ENCODE measurements at places on chromosomes 11 and 22.

GRCh38 chr11:71998649-71999310 lies at the start of gene IL18BP:
Gene IL18BP, plus strand, starts transcription at chr11:71998909. Its CDS starts 1,076 bp downstream, at chr11:71999985.
- no peak for DNase-seq

GRCh38 chr11:43788421-43788820 lies 92.2 kb upstream of the ALKBH3 start:
- peak; percentile 11 for DNase-seq

DNA sequence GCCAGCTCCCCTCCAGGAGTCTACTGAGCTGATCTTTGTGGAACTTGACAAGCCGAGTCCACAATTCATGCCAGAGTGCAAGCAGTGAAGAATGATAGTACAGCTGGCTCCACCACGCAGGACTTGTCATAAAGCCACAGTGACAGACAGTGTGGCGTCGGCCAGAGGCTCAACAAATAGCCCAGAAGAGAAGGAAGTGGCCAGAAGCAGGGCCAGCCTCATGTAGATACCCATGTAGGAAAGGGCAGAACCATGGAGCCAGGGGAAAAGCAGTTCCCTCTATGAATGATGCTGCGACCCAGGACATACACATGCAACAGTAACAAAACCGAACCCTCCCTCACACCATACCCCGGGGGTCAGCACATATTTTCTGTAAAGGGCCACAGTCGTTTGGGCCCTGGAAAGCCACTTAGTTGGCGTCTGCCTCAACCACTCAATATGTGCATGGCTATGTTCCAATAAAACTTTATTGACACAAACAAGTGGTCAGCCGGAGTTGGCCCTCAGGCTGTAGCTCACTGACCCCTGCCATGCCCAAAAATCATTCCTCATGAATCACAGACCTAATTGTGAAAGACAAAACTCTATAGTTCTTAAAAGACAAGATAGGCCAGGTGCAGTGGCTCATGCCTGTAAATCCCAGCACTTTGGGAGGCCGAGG lies 161.4 kb downstream of the BRD1 start:
- no peak for DNase-seq

GRCh38 chr11:12802418-12803085 lies 128.3 kb downstream of the TEAD1 start:
- DNase-seq = peak; percentile 94

- DNase-seq = peak; percentile 86
These were observed 756.8 kb downstream of the NTM start for GRCh38 chr11:132126973-132127899.

GRCh38 chr11:124875401-124875800 lies 10.2 kb downstream of the ROBO3 start:
- no peak for DNase-seq

DNA sequence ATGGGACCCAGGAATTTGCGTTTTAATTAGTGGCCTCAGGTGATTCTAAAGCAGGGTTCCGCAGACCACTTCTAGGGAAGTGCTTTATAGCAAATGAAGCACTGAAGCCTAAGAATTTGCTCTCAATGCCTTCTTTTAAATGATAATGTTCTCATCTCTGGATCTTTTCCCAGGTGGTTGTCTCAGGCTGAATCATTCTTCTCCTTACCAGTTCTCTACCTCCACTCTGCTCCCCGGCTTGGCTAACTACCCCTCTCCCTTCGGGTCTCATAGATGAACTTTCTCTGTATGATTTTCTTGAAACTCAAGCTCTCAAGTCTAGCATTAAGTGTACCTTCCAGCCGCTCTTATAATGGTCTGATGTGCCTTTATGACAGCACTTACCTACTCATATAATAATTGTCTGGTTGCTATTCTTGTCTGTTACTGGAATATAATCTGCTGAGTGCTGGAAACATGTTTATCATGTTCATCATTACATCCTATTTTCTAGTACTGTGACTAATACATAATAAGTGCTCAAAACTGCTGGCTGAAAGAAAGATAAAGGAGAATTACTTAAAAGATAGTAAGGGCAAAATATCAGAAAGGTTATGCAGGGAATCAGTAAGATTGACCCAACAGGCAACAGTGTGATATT lies 195.9 kb upstream of the SESN3 start:
- no peak for DNase-seq

DNA sequence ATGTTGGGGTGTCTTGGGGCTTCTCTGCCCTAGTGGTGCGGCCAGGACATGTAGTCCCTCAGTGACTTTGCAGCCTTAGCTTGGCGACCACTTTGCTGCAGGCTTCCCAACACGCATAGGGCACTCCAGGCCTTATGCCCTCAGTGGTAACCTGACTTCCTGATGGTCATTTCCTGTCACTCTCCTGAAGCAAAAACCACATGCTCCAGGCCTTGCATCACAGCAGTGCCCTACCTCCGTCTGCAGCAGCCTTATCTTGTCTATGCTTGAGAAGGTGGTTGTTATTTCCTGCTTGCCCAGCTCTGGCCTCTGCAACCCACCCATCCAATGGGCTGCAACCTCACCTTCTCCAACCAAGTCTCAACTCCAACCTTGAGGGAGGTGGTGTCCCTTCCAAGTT lies 33.4 kb upstream of the PISD start:
- DNase-seq = no peak

DNA sequence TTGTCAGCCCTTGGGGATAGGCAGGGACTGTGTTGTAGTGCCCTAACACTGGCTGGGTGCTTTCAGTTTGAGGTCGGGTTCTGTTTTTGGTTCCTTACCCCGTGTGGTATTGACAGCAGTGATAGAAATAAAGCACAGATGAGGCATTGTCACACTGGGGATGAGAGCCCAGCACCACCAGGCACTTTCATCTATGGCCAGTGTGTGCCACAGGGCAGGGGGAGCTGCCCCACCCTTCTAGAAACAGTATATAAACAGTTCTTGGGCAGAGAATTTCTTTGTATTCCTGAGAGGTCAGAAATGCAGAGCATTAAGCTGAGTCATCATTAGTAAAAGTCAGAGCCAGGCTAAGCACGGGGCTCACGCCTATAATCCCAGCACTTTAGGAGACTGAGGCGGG lies 23.1 kb upstream of the CDC42EP2 start:
- DNase-seq = no peak

- no peak for DNase-seq
These were observed 74.3 kb downstream of the MICAL2 start for GRCh38 chr11:12184699-12185098.

- no peak for DNase-seq
These were observed 303.9 kb downstream of the CASP12 start for GRCh38 chr11:104594228-104594958.

GRCh38 chr22:43131773-43132501 lies 11.3 kb downstream of the MCAT start:
- no peak for DNase-seq

DNA sequence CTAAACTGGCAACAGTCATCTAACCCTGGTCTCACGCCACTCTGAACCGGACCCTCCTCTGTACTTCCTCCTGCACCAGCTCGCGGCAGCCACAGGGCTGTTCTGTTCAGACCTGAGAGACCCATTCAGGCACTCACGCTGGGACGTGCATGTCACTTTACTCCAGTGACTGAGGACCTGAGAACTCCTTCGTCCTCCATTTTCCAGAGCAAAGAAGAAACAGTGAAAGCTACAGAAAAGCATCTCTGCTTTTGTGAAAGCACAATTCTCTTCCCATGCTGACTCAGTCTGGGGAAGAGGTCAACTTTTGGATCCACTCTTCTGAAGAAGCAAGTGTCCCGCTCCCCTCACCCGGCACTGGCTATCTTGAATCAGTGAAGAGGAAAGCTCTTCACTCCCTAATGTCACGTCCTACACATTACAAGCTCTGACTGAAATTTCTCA lies 24.5 kb downstream of the PISD start:
- DNase-seq = no peak

DNA sequence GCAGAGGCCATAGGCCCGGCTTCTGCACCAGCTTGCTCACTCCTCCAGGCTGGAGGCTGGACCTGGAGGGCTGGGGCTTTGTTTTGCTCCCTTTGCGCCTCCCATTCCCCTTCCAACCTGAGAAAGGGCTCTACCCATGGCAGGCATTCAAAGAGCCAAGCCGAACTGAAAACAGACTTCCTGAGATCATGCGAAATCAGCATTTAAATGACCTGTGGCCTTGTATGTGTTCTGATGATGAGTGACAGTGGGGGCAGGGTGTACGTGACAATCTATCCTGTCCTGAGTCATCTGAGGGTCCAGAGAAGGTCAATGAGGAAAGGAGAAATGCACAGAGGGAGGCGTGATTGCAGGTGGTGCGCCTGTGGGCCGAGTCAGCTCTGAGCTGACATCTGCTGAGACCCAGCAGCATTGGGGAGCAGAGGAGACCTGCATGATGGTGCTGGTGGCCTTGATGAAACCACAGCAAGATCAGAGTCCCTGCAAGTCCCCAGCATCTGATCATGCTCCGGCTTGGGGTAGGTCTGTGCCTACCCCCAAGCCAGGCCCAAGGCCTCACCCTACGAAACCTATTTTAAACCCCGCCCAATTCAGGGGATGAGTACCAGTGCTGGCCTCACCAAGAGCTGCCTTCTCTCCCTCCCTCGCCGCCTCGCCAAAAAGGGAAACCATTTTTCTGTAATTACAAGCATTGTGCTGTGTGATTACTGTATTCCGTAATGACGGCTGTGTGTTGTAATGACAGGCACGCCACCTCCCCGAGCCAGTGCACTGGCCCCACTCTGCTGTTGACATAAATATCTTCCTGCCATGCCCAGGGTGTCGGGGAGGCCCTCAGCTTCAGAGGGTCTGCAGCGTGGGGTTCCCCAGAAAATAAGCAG lies 95.2 kb upstream of the ANO1 start:
- no peak for DNase-seq

GRCh38 chr22:33806191-33806590 lies 114.1 kb downstream of the LARGE1 start:
- DNase-seq = no peak

DNA sequence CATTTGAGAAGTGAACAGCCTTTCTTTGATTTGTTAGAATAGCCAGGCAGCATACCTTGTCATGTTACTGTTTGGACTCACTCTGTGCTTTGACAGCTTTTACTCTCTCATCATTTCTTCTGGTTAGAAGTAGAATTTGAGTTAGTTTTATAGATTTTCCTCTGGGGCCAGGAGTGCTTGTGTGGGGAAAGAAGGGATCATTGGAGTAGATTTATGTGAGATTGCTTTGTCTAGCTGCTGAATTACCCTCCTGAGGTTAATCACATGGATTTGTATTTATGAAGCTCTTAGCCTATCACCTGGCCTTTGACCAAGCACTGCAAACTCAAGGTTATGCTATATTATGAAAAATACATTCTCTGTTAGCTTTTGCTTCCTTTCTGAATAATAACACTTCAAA lies 54.3 kb downstream of the SWAP70 start:
- no peak for DNase-seq

DNA sequence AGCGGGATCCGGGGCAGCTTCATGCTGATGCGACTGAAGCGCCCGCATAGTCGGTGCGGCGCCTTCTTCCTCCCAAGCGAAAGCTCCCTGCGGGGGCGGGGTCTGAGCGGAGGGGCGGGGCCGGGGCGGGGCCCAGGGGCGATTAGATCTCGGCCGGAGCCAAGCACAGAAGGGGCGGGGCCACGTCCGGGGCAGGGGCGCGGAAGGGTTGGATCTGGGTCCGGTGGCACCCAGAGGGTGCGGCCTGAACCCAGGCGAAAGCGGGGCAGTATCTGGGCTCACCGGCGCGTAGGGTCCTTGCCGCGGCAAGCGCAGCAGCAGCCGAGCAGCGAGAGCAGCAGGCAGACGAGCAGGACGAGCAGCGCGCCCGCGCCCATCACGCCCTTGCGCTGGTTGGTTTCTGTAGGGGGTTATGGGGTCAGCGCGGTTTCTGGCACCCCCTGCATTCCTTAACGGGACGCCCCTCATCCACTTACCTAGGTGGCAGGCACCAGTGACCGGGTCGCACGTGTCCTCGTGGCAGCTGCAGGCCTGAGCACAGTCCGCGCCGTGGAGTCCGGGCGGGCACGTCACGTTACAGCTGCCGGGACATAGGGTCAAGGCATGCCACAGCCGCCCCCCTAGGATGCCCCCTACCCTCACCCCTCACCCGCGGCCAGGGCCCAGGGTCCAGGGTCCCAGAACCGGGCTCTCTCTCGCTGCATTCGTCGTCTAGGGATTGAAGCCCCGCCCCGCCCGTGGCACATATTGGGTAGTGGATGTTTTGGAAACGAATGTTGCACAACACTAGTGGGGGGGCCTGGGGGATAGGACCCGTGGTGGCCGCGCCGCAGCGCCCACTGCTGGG lies 8.1 kb downstream of the SCARF2 start:
- DNase-seq = peak; percentile 62

DNA sequence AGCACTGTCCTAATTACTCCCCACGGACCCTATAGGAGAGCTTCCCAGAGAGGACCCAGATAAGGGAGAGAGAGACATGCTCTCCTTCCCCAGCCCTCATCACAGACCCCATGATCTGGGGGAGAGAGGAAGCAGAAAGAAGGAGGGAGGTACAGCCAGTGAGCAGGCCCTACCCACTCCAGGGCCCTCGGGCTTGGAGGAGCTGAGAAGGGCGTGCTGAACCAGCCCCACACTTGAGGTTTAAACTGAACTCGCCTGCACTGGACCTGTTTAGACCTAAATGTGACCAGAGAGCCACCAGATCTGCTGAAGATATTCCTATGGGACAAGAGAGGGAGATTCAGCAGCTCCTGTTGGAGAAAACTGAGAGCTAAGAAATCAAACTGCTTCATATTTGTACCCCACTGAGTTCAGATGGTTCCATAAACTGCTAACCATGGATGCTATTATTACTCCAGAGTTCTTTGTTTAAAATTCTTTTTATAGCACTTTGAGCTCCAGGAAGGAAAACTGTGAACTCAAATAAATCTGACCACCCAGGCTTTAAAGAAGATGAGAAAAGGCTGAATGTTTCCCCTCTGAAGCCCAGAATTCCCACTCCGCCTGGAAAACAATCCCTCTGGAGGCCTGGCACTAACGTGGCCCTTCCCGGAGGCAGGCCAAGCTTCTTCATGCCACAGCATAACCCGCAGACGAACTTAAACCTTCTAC lies 67.2 kb downstream of the EFCAB6 start:
- DNase-seq = no peak

DNA sequence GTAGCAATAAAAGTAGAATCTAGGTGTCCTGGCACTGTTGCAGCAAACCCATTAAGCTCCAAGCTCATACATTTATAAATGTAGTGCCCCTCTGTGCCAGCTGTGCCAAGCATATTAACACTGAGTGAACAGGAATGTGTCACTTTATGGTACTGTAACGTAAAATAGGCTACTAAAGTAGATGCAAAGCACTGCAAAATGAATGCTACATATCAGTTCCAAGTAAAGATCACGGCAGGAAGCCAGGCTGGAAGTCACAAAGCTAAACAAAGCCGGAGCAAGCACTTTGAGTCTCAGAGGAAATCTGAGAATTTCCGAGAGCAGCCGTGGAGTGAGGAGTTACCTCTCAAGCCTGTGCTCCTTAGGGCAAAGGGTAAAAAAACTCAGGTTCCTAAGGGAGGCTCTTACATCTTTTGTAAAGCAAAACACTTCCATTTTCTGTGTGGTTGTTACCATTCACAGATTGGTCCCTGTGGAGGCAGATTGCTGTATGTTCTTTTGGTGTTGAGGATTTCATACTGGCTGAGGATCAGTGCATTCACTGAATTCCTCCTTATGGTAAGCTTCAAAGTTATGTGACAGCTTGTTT lies 85.7 kb downstream of the WNT11 start:
- DNase-seq = no peak

DNA sequence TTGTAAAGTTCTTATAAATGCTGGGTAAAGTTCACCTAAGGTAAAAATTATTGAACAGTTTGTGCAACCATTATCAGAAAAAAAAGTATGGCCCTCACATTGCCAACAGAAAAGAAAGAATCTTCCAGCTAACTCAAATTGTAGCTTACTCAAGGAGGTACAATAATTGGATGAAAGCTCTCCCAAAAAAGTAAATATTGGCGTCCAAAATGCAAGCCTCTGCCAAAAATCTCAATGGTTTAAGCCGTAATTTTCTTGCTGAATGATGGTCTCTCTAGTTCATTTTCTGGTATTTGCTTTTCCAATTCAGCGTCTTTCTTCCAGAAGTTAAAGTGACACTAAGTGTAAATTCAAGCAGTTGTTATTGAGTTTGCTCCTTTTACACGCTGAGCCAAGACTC lies 727.3 kb downstream of the LRRC4C start:
- DNase-seq = no peak

All from mucosa of gallbladder (tissue), 1 donor.